CD4-positive, alpha-beta T cell treated with Interleukin-10 for 1 hour (primary cell): ENCODE measurements at places on chromosomes 11 and 22.
A peak's percentile ranks its signal among the peaks of the same experiment; 100 is the strongest.

GRCh38 chr11:78290293-78291176 lies 101.8 kb downstream of the USP35 start:
- DNase-seq: peak; percentile 28

DNA sequence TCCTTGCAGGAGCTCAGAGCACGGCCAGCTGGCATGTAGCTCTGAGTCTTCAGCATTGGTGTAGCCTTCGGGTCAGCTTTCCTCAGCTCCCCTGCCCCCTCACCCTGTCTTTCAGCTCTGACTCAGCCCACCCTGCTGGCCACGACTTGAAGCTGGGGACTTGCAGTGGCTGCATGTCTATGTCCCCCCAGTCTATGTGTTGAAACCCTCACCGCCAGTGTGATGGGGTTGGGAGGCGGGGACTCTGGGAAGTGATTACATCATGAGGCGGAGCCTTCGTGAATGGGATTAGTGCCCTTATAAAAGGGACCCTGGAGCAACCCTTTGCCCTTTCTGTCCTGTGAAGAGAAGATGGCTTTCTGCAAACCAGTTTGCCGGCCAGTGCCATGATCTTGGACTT lies 111.1 kb downstream of the CTTN start:
- DNase-seq: no peak

DNA sequence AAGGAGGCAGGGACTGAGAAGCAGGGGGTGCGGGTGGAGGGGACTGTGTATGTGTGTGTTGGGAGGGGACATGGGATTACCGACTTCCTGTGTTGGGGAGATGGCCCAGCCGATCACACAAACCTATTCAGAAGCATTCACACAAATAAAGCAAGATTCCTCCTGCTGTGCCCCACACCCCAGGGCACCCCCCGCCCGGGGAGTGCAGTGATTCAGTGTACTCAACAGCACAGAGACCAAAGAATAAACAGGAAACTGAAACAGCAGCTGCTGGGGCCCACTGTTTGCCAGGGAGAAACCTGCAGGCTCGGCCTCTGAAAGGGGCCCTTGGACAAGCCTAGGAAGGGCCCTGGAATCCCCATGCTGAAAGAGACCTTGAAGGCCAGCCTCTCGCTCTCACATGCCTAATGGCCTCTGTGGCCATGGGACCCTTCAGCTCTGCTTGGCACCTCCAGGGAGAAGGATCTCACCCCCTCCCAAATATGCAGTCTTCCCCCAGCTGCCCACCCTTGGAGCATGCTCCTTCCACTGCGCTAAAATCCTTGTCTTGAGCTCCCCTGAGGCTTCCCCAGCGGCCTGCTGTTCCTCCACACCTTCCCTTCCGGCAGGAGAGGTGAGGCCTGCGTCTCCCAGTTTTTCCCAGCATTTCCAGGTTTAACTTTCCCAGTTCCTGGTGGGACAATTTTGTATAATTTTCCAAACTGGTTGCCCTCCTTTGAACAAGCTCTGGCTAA lies 72.9 kb downstream of the CSNK2A3 start:
- DNase-seq: no peak

- DNase-seq: no peak
Measured at GRCh38 chr11:59223611-59224010, 10.9 kb upstream of the MPEG1 start.

DNA sequence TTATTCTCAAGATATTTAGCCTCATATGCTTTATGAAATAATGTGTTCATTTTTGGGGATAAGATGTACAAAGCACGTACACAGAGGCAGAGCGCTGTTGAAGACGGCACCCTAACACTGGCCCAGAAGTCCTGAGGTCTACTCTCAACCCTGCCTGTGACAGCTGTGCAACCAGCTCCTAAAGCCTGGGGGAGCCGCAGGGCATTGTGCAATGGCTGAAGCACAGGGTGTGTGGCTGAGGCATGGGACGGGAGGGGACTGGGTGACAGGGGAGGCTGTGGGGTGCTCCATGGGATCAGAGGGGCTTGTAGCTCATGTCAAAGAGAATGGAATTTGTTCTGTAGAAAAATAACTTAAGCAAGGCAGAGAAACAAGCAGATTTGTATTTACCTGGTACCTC lies 27.7 kb downstream of the FAM227A start:
- DNase-seq: no peak
